ENCODE measurements at places on chromosomes 1 and 21. TPM values are rescaled to one million over a fixed set of nuclear protein-coding genes. Genes with fewer than 3 reads are reported as not detected.

DNA sequence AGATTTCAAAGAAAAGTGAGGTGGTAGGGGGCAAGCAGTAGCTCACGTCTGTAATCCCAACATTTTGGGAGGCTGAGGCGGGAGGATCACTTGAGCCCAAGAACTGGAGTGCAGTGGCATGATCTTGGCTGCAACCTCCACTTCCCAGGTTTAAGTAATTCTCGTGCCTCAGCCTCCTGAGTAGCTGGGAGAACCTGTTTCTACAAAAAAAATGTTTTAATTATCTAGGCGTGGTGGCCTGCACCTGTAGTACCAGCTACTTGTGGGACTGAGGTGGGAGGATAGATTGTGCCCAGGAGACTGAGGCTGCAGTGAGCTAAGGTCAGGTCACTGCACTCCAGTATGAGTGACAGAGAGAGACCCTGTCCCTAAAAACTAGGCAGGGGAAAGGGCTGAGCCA lies 2.6 kb upstream of the TSPAN1 start:
- no peak for DNase-seq

DNA sequence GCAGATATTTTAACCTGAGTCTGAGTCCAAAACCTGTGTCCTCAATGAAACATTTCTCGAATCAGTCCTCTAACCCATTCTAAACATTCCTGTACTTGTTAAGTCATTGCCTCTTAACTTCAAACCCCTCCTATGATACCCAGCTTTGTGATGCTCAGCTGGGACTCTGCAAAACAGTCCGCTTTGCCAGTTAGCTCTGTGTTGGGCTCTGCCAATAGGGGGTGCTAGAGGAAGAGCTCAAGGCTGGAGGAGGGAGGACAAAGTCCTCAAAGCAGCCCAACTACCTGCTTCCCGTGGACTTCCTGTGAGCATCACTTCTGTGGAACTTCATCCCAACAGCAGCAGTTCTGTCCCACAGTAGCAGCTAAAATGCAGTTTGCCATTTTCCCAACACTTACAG lies 38.1 kb upstream of the SYT14 start:
- no peak for DNase-seq

DNA sequence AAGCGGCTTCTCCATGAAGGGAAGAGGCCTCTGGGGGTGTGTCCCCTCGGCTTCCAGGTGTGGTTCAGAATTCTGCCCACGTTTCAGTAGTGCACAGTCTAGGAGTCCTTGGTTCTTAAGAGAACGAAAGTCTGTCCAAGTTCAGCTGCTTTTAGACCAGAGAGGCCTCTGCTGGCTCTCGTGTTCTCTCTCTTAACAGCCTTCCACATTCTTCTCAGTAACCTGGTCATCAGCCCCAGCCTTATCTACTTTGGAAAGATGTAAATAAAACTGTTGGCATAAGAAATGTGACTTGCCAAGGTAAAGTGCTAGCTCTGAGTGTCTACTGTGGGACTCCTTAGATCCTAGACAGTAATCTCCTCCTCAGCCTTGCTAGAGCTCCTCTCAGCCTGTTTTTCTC lies 15.3 kb upstream of the STUM start:
- no peak for DNase-seq

- DNase-seq, result peak; percentile 71
Observed at GRCh38 chr1:35560256-35561225, 2.9 kb downstream of the NCDN start.

DNA sequence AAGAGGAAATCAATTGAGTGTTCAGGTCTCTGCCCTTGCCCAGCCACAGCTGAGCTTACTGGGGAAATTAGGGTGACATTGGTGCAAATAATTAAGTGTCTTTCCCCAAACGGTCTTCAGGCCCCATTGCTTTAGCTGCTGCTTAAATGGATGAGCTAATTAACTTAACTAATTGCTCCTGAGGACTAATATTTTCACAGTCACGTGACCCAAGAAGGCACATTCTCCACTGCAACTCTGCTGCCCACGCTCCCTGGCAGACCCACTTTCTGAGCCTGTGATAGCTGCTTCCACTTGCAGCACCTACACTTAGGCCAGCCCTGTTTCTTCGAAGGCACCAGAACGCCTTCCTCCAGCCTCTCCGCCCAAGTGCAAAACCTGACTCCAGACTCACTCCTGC lies 56.2 kb downstream of the SYT2 start:
- DNase-seq, result no peak

GRCh38 chr1:217139513-217139912 lies 416.3 kb upstream of the ESRRG start:
- DNase-seq, result no peak

- no peak for DNase-seq
Observed at GRCh38 chr21:35619184-35619583, 441.1 kb downstream of the SETD4 start.

DNA sequence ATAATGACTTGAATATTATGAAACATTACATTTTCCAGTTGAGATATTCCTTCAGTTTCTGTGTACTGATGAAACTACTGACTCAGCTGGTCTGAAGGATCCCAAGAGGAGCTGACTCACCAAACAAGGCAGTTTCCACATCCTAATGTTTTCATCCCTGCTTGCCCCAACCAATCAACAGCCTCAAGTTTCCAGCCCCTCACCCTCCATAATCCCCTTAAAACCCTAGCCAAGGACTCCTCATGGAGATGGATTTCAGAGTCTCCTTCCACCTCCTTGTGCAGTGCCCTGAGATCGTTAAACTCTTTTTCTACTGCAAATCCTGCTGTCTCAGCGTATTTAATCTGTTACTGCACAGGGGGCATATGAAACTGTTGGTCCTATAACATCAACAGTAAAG lies 83.1 kb upstream of the HAO2 start:
- DNase-seq, result no peak

- DNase-seq, result no peak
Observed at GRCh38 chr1:64437453-64437852, 32.5 kb upstream of the CACHD1 start.

GRCh38 chr1:186566140-186566855 lies 105.4 kb upstream of the PDC start:
- no peak for DNase-seq

DNA sequence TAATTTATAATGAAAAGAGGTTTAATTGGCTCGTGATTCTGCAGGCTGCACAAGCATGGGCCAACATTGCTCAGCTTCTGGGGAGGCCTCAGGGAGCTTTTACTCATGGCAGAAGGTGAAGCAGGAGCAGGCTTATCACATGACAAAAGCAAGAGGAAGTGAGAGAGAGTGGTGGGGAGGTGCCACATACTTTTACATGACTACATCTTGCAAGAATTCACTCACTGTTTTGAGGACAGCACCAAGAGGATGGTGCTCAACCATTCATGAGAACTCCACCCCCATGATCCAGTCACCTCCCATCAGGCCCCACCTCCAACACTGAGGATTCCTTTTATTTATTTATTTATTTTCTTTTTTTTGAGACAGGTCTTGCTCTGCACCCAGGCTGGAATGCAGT lies 5.5 kb upstream of the PLEKHM2 start:
- no peak for DNase-seq

DNA sequence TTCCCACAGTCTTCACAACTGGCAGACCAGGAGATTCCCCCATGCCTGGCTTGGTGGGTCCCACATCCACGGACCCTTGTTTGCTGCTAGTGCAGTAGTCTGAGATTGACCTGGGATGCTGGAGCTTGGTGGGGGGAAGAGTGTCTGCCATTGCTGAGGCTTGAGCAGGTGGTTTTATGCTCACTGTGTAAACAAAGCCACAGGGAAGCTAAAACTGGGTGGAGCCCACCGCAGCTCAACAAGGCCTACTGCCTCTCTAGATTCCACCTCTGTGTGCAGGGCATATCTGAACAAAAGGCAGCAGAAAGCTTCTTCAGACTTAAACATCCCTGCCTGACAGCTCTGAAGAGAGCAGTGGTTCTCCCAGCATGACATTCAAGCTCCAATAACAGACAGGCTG lies 177.3 kb upstream of the ETV3 start:
- no peak for DNase-seq

- DNase-seq, result no peak
Observed at GRCh38 chr1:93815366-93816110, 63.5 kb downstream of the DNTTIP2 start.

DNA sequence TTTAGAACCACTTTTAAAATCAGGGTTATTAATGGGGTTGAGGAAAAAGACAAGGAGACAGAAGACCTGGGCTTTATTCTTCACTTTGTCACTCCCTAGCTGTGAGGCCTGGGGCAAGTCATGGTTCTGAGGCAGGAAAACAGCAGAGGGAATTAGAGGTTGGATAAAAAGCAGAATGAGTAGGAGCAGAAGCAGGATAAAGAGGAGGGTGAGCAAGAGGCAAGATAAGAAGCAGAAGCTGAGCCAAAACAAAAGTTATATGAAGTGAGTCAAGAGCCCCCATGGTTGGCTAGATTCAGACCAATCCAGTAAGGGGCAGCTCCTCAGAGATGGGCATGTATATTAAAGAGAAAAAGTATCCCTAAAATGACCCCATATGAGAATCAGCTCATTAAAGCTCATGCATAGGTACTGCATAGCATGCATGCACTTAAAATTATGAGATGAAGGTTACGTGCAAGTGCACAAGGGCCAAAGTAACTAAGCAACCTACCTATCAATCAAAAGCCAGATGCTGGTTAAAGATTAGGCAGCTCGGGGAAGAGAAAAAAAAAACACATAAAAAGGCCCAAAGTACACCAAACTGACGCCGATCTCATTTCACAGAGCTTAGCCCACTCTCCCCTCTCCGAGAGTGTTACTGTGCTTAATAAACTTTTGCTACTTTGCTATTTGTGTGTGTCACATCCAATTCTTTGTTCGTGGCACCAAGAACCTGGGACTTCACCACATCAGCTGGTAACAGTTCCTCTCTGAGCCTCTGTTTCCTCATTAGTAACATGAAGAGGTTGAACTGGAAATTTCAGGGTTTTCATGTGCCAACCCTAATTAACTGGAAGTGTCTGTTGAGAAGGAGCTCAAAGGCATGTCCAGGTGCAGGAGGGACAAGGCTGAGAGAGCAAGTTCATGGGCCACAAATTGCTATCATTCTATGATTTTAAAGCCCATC lies 2.2 kb downstream of the AVPR1B start:
- DNase-seq, result no peak

The SLAMF7 gene
- 1.9 TPM for total RNA-seq

The LIPI gene
- total RNA-seq, result not detected

The DIO1 gene
- not detected for total RNA-seq

The AJAP1 gene
- total RNA-seq, result 0.56 TPM

The LIN9 gene
- 4.1 TPM for total RNA-seq

The GNAT2 gene
- total RNA-seq, result not detected

The HSD3B1 gene
- total RNA-seq, result not detected

The OR6P1 gene
- not detected for total RNA-seq

The RPL5 gene
- total RNA-seq, result 600 TPM

The COA7 gene
- total RNA-seq, result 15.3 TPM

The BEST4 gene
- total RNA-seq, result 0.12 TPM

The MANEAL gene
- 1.2 TPM for total RNA-seq

The RIPK4 gene
- 2.7 TPM for total RNA-seq

Measured in left cardiac atrium (tissue), 4 donors.